Nephron progenitor cell (in vitro differentiated cells): ENCODE measurements at places on chromosomes 7 and 10.

- no peak for DNase-seq
These were observed 47.5 kb downstream of the GLI3 start for GRCh38 chr7:42189535-42189934.

DNA sequence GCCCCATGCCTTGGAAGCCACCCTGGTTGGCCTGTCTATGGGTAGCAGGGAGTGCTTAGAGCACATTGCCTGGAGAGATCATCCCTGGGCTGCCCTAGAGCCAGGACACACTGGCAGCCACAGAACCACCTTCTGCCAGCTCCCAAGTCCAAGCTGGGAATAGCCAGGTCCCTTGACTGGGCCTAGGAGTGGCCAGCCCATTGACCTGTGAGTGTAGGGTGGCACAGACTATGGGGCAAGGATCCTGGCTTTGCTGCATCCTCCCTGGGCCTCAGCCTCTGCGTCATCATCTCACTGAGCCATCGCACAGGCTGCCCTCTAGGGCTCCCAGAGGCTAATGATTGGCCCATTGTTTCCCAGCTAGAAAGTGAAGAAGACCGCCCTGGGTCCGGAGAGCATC, 7.0 kb downstream of the AQP1 start:
- DNase-seq, result no peak

- no peak for DNase-seq
These were observed 497.5 kb upstream of the ZMIZ1 start for GRCh38 chr10:78571286-78571685.

DNA sequence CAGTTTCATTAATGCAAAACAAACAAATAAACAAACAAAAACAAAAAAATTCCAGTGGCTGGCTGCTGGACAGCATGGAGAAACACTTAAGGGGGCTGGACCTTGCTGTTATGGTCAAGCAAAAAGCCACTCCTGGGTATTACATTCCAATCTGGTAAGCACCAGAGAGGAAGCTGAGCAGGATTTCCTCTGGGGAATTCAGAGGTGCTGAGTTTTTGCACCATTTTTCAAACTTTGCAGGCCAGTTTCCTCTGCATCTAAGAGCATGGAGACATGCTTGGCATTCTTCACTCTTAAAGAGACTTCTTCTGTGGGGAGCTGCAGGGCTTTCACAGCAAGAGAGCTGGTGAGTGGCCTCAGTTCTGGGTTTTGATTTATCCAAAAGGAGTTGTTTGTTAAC, 84.5 kb downstream of the FZD1 start:
- no peak for DNase-seq

GRCh38 chr10:123102673-123103072, 33.1 kb upstream of the HMX3 start:
- no peak for DNase-seq

- DNase-seq, result no peak
These were observed 382.8 kb upstream of the POM121L12 start for GRCh38 chr7:52652621-52653020.

DNA sequence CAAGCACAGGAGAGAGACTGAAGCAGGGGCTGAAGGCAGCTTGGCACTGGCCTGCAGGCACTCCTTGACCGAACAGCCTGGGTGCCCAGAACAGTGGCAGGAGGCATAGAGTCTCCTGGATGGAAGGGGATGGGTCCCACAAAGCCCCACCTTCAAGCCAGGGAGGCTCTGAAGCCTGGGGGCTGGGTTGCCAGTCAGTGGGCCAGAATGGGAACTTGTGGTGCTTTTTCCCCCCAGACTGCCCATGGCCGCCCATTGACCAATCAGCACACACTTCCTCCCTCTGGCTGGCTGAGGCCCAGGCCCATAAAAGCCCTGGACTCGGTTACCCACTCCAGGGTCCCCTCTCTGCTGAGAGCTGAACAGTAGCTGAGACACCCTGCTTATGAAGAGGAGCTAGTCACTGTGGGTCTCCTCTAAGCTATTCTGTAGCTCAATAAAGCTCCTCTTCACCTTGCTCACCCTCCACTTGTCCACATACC, 109.6 kb downstream of the ELAPOR2 start:
- DNase-seq, result no peak

GRCh38 chr10:125768219-125768855, 7.3 kb downstream of the MMP21 start:
- DNase-seq, result no peak

- DNase-seq, result no peak
These were observed 102.0 kb upstream of the CTBP2 start for GRCh38 chr10:125262409-125262808.

- no peak for DNase-seq
These were observed 31.8 kb downstream of the DOCK1 start for GRCh38 chr10:126937026-126937425.

- no peak for DNase-seq
These were observed 8.9 kb downstream of the GRID2IP start for GRCh38 chr7:6542368-6542767.

DNA sequence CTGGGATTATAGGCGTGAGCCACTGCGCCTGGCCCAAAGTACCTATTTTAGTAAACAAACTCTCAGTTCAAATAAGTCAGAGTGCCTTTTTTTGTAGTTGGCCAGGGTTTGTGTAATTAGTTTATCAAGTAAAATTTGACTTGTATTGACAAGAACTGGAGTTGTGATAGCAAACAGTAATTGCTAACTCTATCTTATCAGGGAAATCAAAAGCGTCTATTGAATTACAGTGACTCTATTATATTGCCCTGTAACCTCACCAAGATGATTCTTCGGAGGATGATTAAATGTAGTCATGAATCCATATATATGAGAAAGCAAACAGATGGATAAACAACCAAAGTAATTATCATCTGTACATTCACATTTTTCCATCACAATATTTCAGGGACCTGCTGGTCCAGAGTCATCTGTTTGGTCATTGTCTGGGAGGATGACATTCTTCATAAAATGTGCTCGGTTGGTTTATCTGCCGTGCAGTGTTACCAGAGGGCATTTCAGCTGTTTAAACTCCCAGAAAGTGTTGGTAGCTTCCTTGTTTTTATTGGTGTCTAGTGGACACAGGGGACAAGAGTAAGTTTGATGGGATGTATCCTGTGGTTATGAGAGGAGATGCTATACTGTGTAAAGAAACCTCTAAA, 35.6 kb downstream of the DOCK1 start:
- DNase-seq, result no peak

DNA sequence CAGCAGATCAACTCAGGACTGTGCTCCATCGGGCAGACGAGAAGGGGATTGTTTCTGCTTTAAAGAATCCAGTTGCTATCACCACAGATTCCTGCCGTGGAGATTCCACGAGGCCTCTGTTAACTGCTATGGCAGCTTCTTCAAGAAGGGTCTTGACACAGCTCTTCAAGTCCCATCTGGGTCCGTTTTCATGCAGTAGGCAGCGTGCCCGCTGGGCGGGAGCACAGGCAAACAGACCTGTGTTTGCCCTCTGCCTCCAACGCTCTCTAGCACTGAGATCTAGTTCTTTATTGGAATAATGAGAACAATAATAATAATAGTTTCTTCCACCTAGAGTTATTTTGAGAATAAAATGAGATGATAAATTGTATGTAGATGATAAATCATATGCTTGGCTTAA, 127.2 kb upstream of the SP8 start:
- DNase-seq, result no peak
